ENCODE measurements at places on chromosomes 3 and 15.

GRCh38 chr15:48143856-48144255 is 23.1 kb downstream of the SLC24A5 start:
- DNase-seq = no peak

- DNase-seq = no peak
These were observed 112.9 kb downstream of the CNTN4 start for GRCh38 chr3:2211568-2211967.

DNA sequence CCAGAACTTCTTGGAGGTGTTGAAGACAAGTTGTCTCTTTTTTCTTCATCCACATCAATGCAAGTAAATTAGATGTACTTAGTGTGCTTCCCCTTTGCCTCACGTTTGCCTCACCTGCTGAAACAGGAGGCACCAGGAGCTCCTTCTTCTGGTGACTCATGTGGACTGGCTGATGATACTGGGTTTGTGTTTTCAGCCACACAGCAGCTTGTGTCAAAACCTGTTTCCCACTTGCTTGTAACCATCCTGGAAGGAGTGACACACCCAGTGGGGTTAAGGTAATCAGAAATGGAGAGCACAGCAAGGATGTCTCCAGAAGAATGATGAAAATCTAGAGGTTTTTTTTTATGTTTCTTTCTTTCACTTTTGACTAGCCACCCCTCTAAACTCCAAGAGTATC is 143.3 kb upstream of the RBMS3 start:
- no peak for DNase-seq

DNA sequence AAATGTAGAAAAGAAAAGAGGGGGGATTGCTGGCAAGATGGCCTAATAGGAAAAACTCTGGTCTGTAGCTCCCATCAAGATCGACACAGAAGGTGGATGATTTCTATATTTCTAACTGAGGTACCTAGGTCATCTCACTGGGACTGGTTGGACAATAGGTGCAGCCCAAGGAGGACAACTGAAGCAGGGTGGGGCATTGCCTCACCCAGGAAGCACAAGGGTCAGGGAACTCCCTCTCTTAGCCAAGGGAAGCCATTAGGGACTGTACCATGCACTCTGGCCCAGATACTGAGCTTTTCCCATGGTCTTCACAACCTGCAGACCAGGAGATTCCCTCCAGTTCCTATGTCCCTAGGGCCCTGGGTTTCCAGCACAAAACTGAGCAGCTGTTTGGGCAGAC is 22.6 kb upstream of the IGSF10 start:
- DNase-seq = no peak

DNA sequence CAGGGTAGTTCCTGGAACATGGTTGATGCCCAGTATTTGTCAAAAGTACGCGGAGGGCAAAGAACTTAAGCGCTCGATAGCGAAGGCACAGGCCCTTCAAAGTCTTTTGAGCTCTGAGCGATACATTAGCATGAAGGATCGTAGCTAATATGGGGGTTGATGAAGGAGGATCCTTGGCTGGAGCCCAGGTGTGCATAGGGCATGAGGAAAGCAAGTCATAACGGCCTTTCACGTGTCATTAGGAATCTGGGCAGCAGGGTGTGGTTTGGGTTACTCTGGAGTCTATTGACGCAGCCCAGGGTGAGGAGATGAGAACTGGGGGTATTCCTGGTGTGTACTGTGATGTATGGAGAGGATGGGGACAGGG is 31.7 kb downstream of the SPINK8 start:
- DNase-seq = no peak

DNA sequence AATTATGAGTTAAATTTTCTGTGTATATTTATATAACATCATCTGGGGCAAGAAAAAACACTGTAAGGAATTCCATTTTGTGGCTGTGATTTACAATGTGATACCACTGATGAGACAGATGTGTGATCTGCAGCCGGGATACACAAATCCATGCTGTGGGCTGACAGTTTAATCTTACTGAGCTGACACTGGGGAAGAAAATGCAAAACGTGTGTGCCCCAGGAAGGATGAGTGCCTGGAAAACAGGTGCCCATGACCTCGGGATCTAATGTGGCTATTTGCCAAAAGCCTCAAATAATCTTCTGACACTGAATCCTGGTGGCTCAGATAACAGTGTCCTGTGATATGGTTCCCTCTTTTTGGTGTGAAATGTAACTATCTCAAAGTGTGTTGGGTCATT is 10.5 kb downstream of the MYRIP start:
- no peak for DNase-seq

All from stimulated activated naive CD4-positive, alpha-beta T cell treated with Interleukin-2 at 50 U/mL for 16 hours (primary cell).